Caki2 (cell line): ENCODE measurements at places on chromosomes 4 and X. TPM values are rescaled to one million over a fixed set of nuclear protein-coding genes. Genes with fewer than 3 reads are reported as not detected.
A peak's percentile ranks its signal among the peaks of the same experiment; 100 is the strongest.

- DNase-seq = no peak
These were observed 39.7 kb upstream of the KLHL2 start for GRCh38 chr4:165167650-165168049.

DNA sequence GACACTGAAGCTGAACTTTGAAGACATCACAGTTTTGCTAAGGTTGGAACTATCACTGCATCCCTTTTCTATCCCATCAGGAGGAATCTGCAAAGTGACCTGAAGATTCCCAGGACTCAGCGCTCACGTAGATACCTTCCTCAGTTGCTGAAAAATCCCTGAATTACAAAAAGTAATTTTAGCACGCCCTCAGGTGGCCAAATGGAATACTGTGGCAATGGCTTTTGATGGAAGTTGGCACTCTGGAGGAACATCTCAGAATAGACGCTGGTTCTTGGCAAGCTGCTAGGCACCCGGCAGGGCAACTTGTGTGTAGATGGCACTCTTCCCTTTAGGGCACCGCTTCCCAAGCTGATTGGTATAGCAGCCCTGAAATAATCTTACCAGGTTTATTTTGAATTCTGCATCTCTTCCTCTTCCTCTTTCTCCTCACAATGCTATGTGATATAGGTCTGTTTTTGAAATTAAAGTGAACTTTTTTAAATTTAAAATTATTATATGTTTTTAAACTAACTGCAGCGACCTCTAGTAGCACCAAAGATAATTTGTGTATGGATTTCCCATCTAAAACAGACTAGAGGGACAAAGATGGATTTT, 16.3 kb upstream of the ESX1 start:
- peak; percentile 47 for DNase-seq

MAP9 gene
- total RNA-seq = not detected in 2 replicates

CCDC120 gene
- not detected in 2 replicates for total RNA-seq
